Stimulated activated CD8-positive, alpha-beta memory T cell treated with anti-CD3 and anti-CD28 coated beads, Interleukin-7, amount 100 ng/mL, for 1 hour (primary cell): ENCODE measurements at places on chromosomes 3 and 15.

DNA sequence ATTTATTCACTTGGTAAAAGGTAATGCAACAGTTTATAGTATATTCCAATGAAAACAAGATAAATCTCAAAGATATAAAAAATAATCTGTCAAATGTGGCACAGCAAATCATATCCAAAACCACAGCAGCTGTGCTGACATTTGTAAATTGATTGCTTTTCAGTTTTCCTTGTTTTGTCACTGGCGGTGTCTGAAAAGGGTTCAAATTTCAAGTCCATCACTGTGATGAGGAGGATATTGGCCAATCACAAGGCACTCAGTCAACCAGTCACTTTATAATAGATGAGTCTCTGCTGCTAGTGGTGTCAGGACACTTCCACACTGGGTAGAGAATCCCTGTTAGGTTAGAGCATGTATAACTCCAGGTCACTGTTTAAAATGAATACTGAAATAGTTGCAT lies 154.8 kb downstream of the SLC9A9 start:
- no peak for DNase-seq

GRCh38 chr15:57857871-57858270 lies 151.4 kb downstream of the POLR2M start:
- no peak for DNase-seq

GRCh38 chr3:185825006-185825638 lies at the start of gene IGF2BP2:
IGF2BP2 (minus strand) TSS chr3:185825042; CDS start chr3:185824960, 82 bp downstream.
- no peak for DNase-seq

- no peak for DNase-seq
Observed at GRCh38 chr3:102905811-102906210, 471.0 kb downstream of the ZPLD1 start.

DNA sequence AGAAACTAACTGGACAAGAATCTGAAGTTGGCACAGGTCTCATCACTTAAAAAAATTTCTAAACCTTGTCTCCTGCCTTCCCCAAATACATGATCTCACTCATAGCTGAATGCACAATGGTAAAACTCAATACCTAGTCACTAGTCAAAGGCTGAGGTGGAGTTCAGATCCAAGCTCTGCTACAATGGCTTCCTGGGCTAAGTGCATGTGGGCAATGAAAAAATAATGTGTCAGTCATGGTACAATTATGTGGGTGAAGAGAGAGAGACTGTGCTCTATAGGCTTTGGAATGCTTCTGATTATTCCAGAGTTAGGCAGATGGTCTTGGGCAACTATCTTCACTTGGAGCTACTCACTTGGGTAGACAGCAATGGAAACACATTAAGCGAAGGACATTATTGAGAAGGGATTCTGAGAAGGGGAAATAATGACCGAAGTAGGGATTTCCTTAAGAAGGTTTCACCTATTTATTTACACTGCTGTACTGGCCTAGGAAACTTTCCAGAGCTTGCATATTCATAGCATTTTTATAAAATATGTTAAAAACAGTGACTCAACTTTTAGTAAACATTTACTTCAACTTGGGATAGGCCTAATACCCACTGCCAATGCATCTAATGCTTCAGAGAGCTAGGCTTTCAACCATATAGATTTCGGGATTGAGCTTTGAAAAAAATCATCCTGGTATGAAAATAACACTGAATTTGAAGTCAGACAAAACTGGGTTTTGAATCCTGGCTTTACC lies 58.7 kb upstream of the PLXND1 start:
- DNase-seq = no peak
